ENCODE measurements at places on chromosomes 1 and 21.

DNA sequence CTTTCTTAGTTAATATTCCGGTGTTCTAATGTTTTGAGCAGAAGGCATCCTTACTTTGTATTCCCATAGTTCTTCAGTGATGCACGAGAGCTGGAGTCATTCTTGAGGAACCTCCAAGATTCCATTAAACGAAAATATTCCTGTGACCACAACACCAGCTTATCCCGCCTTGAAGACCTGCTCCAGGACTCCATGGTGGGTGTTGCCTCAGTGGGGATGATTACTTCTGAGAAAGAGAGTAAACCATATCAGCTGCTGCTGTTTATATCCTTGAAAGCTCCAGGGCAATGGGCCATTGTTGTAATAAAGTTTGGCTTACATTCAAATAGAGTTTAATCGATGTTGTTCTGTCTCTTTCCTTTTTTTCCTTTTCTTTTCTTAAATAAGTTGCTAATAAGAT is 93.1 kb downstream of the MACF1 start:
- no peak for DNase-seq

- DNase-seq = peak; percentile 34
These were observed 651 bp downstream of the PDE4B start for GRCh38 chr1:65793359-65793732.

DNA sequence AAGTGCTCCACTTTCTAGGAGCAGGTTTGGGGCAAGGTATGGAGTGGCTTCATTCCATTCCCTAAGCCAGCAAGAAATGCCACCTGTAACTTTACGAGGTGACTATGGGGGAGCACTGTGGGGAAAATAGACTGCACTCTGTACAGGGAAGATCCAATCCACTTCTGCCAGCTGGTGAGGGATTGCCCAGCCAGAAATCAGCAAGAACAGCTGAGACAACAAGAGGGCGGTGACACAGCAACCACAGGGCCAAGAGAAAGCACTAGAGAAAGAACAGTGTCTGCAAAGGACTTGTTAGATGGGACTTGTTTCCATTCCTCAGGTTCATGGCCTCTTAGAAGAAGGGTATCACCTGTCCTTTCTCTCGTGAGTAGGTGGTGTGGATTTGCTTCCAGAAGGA is 19.6 kb downstream of the CAPN8 start:
- no peak for DNase-seq

DNA sequence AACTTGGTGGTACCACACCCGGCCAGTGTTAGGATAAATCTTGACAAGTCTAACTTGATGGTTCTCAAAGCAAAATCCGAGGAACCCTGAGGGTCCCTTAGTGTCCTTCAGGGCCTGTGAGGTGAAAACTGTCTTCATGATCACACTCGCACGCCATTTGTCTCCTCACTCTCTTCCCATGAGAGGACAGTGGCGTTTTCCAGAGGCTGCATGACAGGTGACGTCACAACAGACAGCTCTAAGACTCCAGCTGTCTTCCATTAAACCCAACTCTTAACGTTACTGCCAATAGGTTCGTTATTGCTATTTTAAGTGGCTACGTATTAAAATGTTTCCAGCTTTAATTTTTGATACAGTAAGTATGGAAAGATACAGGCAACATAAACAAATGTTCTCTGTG is 13.8 kb downstream of the CFAP74 start:
- no peak for DNase-seq

GRCh38 chr1:246476771-246477170 is 30.3 kb downstream of the SMYD3 start:
- DNase-seq = no peak

DNA sequence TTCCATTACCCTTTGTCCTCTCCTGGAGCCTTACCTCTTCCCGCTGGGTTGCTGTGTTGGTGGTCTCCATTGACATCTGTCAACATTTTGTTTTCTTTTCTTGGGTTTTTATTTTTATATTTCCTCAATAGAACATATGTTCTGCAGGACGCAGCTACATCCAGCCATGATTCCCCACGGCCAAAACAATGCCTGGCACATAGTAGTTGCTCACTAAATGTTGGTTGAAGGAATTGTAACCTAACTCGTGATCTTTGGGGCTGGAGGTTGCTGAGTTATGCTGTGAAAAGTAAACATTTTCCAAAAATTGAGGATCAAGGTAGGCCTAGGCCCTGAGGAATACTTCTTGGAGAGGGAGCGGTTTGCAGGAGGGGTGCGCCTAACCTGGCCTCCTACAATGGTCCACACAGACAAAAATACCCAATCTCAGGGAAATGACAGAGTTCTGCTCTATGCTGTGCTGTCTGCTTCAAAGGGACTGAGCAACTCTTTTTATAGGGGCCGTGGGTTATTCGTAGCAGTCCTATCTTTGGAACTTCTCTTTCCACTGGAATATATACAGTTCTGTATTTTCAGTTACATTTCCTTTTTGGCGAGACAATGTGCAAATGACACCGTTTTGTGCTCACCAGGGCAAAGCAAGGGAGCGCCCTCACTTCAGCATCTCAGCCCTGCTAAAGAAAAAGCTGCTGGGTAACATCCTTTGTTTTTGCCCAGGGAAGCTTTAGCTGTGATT is 1.4 kb downstream of the PDPN start:
- DNase-seq = no peak

DNA sequence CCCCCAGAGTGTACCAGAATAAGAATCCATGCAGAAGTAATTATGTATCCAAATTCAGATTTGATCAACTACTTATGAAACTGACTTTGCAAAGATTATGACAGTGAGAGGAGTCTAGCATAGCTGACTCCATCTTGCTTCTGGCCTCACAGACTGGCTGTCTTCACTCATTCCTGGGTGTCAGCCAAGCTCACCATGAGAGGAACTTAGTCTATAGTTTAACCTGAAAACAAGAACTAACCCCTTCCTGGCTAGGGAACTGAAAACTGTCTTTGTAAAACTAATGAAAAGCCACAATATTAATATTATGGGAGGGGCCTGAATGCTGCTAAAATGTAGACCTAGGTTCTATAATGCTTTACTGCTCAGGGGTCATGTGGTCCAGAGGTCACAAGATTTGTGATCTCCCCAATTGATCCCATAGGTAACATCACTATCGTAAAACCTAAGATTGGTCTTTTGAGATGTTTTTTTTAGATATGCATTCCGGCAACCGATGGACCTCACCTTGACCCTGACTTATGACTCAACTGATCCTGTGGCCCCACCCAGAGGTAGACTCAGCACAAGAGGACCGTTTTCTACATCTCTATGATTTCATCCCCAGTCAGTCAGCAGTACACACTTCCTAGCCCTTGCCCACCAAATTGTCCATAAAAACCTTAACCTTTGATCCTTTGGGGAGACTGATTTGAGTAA is 55.2 kb downstream of the ATP1B1 start:
- peak; percentile 73 for DNase-seq

GRCh38 chr21:42508371-42508770 is 5.3 kb upstream of the SLC37A1 start:
- no peak for DNase-seq

DNA sequence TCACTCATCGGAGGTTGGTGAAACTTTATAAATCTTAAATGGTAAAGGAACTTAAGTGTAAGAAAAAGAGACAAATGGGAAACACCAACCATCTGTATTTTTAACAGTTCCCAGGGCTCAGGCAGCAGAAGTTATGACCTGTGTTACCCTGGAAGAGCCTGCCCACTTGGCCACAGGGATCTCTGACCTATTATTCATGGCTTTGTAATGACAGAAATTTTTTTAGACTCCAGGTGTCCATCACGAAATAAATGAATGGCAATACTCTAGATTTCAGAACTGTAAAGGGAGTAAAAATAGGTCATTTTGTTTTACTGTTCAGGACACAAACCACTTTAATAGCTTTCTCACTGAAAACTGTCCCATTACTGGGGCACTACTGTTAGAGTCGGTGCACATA is 389.8 kb downstream of the VAV3 start:
- peak; percentile 80 for DNase-seq

DNA sequence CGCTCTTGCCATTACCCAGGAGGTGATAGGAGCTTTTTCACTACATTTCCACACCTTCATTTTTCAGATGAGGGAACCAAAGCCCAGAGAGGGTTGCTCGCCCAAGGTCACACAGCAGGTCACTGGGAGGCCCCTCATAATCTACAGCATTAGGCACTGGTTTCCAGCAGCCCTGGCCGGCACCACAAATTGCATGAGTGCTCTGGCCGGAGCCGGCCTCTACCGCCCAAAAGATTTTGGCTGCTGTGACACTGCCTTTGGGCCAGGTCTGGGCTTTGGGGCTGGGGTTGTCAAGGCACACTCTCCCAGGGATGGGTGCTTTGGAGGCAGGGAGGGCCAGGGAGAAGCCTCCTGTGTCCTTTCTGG is 15.4 kb downstream of the DHRS3 start:
- no peak for DNase-seq

DNA sequence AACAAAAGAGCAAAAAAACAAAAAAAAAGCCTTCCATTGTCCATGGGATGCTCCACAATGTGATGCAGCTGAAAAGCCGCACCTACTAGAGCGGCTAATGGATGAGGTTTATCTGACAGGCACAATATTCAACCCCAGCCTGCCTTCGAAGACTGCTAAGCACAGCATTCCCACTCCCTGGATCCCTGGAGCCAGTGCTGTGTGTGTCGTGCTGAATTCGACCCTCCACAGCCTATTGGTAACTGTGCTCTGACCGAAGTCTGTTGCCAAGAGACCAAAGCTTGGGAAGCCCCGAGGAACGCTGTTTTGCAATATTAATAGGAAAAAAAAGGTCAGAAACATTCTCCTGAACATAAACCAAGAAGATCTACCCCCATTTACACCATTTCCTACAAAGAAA is 57.2 kb upstream of the PUM1 start:
- DNase-seq = no peak

DNA sequence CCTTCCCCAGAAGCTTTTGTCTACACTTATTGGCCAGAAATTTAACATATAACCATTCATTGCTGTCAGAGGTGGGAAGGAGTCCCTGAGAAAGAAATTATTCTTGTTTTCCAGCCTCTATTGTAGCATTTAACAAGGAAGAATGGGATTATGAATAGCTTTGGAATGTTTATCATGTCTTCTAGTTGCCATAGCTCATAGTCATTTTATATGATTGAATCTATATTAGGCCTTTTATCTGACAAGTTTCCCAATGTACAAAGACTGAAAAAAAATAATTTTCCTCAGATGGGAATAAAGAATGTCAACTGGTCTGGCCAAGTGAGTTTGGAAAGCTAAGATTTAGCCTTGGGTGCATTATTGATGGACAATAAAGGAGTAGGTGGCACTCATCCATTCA is 28.3 kb downstream of the PTPRC start:
- DNase-seq = no peak
